Eye (tissue), 1 donor: ENCODE measurements at places on chromosomes 5 and 9.

DNA sequence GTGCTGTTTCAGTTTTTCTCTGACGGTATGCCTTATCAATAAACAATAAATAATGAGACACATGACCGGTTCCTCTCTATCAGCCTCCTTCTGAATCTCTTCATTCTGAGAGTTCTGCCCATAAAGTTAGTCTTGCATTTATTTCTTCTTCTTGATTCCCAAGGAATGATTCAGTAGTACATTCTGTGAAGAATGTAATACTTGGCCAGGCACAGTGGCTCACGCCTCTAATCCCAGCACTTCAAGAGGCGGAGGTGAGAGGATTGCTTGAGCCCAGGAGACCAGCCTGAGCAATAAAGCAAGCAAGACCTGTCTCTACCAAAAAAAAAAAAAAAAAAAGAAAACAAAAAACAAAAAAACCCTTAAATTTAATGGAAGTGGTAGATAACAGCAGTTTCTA lies 53.9 kb downstream of the PAM start:
- no peak for DNase-seq

DNA sequence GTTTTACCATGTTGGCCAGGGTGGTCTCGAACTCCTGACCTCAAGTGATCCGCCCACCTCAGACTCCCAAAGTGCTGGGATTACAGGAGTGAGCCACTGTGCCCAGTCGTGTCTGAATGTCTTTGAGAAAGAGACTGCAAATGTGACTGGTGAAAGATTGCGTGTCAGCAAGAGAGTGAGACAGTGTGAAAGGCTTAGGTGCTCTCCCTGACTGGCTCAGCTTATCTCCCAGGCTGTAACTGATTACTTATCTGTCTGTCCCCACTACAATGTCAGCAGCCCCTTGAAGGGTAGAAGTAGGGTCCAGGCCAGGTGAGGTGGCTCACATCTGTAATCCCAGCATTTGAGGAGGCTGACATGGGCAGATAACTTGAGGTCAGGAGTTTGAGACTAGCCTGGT lies 3.4 kb upstream of the FGFR4 start:
- no peak for DNase-seq

DNA sequence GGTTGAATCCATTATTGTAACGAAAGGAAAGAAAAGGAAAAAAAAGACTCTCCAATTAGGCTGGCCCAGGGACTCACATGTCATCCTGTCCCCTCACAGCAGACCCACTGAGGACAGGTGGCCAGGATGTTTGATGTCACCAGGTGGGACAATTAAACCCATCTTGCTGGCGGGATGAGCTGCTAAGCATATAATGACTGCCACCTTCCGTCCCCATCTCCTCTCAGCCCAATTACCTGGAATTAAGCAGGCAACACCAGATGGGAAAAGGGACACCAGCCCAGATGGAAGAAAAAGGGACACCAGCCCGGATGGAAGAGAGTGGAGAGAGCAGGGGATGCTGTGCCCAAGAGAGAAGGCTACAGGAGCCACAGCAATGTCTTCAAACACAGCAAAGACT lies 116.6 kb upstream of the SARDH start:
- no peak for DNase-seq

DNA sequence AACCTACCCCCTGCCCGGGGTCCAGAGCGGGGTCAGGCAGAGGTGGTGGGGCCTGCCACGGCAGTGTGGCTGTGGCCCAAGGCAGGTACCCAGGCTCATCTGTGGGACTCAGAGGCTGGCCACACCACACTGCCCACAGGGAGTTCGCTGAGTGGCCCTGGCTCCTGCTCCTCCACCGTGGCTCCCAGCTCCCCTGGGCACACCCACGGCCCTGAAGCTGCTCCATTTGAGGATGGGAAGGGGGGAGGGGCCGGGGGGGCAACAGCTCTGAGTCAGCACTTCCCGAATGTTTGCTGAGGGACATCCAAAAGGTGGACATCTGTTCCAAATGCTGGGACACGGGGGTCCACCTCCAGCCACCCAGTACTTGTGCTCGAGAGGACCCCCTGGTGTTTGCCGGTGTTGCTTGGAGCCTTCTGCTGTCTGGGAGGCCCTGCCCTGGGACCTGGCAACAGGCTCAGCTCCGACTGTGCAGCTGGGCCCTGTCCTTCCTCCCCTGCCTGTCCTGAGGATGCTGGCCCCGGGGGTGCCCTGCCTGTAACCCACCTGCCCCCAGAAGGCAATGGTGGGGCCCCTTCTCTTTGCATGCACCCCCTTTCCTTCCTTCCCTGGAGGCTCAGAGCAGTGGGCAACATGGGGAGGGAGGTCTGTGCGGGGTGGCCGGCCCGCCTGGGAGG lies 2.5 kb upstream of the NRARP start:
- DNase-seq = peak; percentile 44

- peak; percentile 66 for DNase-seq
These were observed 29.0 kb upstream of the BOD1 start for GRCh38 chr5:173645437-173645807.
